ENCODE measurements at places on chromosomes 2 and 18. TPM values are rescaled to one million over a fixed set of nuclear protein-coding genes. Genes with fewer than 3 reads are reported as not detected.

The EMILIN1 gene
- total RNA-seq: 0.63 TPM

The APOB gene
- not detected for total RNA-seq

The CRYGC gene
- not detected for total RNA-seq

The CYP27C1 gene
- not detected for total RNA-seq

The COL6A3 gene
- 0.52 TPM for total RNA-seq

The DNAH7 gene
- total RNA-seq: 0.10 TPM

The VSNL1 gene
- not detected for total RNA-seq

The RESP18 gene
- total RNA-seq: not detected

The CELF4 gene
- not detected for total RNA-seq

The SERPINB4 gene
- not detected for total RNA-seq

The TRIP12 gene
- total RNA-seq: 224 TPM

The CYTIP gene
- total RNA-seq: 766 TPM

The ZNF396 gene
- 0.52 TPM for total RNA-seq

The TYMS gene
- total RNA-seq: 0.63 TPM

The PCBP1 gene
- 91.0 TPM for total RNA-seq

The BMP10 gene
- not detected for total RNA-seq

The ACOXL gene
- 0.10 TPM for total RNA-seq

The SIX3 gene
- not detected for total RNA-seq

The TMEM178A gene
- not detected for total RNA-seq

The UGT1A5 gene
- not detected for total RNA-seq

The KLHL29 gene
- total RNA-seq: 1.0 TPM

The SRSF7 gene
- 244 TPM for total RNA-seq

The HTR2B gene
- not detected for total RNA-seq

The GATA6 gene
- total RNA-seq: 0.10 TPM

Measured in mononuclear cell (primary cell).